ENCODE measurements at places on chromosomes 2 and 18. TPM values are rescaled to one million over a fixed set of nuclear protein-coding genes. Genes with fewer than 3 reads are reported as not detected.

- DNase-seq: no peak
These were observed 1.5 kb downstream of the SPOPL start for GRCh38 chr2:138503087-138503442.

- no peak for DNase-seq
These were observed 56.0 kb downstream of the UBE2E3 start for GRCh38 chr2:181036445-181036844.

DNA sequence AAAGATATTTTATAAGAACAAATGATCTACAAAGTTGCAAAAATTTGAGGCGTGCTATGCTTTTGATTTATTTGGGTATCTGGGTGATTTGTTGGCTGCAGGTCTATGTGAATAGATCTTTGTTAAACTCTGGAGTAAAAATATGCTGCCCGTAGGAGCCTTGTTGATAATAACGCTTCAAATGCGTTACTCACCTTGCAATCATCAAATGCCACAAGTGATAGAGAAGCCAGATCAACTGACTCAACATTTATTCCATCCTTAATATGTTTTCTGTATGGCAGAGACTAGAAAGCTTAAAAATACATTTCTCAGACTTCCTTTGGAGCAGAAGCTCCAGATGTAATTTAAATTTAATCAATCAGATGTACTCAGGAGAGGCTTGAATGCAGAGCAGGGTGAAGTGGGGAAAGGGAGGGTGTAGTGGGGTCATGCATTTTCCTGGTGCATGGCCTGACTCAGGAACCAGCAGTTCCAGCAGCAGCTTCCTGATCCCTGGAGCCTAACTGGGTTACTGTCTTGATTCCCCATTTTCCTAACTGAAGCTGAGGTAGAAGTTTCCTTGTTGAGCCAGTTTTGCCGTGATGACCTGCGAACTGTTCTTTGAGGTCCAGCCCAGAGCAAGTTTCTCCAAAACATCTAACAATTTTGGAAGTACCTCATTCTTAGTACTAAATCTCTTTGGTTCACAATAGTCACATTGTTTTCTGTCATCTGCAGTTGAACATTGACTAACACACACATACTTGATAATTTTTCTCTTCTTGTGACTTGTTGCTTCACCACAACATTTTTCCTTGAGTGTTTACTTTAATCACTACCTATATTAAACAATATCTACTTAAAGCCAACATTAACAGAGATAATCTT, 284.7 kb upstream of the CWC22 start:
- DNase-seq: no peak

DNA sequence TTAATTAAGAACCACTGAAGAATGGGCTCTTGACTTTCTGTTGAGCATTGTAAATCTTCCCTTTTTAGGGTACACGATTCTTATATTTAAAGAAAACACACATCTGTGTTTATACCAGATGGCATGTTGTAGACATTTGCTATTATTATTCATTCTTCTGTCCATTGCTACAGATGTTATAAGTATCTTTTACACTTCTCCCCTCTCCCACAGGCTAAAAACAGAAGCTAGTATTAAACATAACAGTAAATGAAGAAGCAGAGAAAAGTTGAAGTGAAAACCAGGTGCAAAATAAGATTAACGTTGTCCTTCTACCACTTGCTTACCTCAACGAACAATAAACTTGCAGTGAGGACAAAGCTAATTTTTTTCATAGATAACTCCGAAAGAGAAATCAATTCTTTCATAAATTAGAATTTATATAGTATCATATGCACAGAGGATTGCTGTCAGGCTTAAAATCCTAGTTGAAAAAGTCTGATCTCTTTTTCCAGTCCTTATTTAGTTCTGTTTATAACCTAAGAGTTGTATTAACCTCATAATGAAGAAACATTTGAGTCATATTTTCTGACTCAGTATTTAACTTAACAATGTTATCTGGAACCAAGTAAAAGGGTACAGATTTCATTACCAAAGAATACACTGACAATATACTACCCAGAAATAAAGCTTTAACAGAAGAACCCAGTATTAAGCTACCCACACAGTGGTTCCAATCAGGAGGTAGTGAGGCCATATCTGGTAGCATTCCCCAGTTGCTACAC, 16.4 kb upstream of the ZNF385B start:
- no peak for DNase-seq

The ALLC gene
- not detected for total RNA-seq

The ECEL1 gene
- 1.2 TPM for total RNA-seq

The FOSL2 gene
- 6.2 TPM for total RNA-seq

- DNase-seq: no peak
These were observed 58.9 kb upstream of the NCOA1 start for GRCh38 chr2:24432121-24432520.

DNA sequence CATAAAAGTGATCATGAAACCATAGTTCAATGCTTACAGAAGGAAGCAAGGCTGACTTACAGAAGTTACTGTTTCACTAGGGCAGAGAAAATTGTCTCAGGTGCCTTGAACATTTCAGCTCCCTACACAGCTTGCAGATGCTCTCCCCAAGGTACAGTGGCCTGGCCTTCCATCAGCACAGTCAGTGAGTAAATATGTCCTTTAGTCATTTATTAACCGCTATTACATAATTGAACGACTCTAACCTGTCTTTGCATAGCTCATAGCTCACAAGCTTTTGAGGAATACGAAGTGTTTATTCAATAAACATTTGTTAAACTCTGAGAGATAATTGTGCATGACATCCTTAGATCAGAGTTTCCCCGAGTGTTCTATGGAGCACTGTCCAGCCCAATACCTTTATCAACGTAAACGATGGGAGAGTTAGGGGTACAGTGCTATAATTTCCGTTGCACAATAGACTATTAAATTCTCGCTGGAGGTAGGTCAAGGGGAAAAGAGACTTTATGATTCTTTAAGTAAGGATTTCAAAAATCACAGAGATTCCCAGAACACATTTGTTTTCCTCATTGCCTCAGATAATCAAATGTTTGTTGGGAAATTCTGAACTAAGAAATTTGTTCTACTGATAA, 677.8 kb downstream of the TSN start:
- DNase-seq: no peak

The SMYD5 gene
- 20.0 TPM for total RNA-seq

DNA sequence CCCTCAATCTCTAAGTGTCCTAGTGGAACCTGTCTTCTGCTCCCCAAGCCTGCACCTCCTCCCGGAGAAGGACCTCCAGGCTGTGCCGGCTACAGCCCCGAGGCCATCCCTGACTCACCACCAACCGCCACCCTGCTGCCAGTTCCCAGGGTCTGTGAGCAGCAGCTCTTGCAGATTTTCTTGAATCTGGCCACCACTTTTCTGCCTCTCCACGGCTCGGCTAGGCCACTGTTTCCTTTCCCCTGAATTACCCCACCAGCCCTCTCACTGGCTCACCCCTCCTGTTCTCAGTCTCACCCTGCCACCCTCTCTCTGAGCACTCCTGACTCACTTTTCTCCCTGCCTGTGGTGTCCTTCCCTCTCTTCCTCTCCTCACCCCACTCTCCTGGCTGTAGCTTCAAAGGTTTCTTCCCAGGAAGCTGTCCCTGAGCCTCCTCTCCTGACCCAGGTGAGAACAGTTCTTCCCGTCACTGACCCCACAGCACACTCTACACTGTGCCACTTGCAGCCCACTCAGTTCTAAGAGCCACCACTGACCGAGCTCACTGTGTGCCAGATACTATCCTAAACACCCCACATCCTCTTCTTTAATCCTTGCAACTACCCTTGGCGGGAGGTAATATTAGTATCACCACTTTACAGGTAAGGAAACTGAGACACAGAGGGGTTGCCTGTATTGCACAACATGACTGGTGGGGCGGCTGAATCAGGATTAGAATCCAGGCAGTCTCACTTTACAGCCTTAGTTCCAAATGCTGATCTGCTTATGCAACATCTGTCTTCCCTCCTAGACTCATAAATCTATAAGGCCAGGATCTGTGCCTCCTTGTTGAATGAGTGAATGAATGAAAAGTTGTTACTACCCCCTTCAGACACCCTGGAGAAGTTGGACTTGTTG, 111.6 kb downstream of the SMAD7 start:
- no peak for DNase-seq

GRCh38 chr2:57105694-57106093, 921.9 kb downstream of the CCDC85A start:
- DNase-seq: no peak

The TMEM247 gene
- total RNA-seq: not detected

The NOSTRIN gene
- total RNA-seq: 3.9 TPM

DNA sequence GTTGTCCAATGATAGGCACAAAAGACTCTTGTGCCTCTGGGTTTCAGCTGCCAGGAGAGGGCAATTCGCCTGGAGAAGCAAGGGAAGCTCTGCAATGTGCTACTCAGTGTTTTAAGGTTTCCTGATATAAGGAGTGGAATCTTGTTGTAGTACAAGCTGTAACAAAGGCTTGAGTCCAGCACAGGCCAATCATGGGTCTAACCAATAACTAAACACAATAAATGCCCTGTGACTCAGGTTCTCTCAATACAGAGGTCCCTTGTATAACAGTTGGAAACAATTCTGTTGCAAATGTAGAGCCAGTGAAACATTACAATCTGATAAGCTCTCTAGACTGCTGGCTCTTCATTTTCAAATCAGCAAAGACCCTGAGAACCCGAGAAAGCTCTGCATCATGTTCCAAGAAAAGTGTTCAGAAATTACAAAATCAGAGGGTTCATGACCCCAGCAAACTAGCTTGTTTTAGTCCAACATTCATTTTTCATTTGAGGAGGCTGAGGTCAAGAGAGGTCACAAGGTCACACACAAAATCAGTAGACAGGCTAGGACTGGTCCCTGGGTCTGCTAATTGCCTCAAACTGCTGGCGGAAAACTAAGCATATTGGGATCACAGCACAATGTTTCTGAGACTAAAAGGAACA, 59.0 kb upstream of the DNMT3A start:
- no peak for DNase-seq

The SLC8A1 gene
- total RNA-seq: 277 TPM

- peak; percentile 9 for DNase-seq
These were observed 1.1 kb downstream of the MEMO1 start for GRCh38 chr2:32009516-32010256.

- no peak for DNase-seq
These were observed 123.6 kb upstream of the CYP26B1 start for GRCh38 chr2:72271276-72271614.

- DNase-seq: no peak
These were observed 232.8 kb downstream of the NYAP2 start for GRCh38 chr2:225632351-225632750.

The ZAP70 gene
- 1.1 TPM for total RNA-seq

The RAPGEF4 gene
- total RNA-seq: 23.4 TPM

DNA sequence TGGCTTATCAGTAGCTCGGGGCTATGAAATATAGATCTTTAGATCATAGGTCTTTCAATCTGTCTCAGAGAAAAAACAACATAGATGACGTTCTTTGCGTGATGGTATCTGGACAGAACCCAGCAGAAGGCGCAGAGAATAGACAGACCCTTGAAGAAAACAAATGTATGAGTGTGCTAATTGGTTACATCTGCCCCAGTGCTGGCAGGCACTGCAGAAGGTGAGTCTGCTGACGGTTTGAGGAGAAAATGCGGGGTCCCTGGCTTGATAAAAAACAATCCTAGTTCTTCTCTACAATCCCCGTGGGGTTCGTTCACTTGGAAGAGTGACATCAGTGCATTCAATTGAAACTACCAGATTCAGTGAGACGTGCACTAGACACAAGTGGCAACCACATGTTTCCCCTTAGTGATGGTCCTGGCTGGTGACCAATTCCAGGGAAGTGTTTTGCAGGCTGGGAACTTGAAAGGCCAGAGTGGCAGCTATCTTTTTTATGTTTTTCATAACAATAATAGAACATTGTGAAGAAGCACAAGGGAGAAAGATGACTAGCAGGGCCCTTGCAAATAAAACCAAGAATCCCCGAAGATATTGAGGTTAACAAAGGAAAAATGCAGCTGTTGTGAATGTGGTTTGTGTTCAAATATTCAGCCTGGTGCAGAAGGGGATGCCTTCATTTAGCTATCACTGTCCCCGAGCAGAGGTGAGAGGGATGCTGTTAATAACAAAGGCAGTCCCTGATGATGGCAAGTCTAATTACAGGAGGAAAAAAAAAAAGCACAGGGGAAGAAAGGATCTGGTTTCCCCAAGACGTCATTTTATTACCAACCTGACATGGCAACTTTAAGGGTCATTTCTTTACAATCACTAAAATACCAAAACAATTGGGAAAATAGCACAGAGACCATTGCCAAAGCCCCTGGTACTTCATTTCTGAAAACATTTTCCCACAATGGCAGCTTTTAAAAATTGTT, 337.6 kb upstream of the FIGN start:
- no peak for DNase-seq

DNA sequence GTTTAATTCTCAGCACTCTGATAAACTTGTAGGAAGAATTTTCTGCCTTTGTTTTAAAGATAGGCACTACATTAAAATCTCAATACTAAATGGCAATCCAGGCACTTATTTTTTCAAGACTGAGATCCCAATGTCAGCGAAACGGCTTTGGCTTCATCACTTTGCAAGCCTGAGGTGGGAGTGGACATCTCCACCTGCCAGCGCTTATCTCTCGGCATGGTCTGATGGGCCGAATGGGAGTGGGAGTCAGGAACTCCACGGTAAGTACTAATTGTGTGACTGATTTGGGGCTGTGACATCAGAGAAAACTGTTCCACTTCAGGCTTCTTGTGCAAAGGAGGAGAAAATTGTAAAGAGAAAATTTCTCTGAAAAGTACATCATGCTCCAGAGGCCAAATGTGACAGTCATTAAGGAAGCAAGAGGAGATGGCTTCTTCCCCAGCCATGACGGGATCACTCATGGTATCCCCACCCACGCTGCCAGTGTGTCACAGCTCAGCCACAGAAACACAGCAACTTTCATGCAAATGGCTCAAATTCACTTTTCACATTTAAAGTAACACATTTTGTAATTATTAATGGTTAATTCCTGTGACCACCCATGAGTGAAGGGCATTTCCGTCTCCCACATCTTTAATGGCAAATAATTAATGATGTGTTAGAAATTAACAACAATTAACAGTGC, 385.5 kb upstream of the HNRNPA3 start:
- no peak for DNase-seq

DNA sequence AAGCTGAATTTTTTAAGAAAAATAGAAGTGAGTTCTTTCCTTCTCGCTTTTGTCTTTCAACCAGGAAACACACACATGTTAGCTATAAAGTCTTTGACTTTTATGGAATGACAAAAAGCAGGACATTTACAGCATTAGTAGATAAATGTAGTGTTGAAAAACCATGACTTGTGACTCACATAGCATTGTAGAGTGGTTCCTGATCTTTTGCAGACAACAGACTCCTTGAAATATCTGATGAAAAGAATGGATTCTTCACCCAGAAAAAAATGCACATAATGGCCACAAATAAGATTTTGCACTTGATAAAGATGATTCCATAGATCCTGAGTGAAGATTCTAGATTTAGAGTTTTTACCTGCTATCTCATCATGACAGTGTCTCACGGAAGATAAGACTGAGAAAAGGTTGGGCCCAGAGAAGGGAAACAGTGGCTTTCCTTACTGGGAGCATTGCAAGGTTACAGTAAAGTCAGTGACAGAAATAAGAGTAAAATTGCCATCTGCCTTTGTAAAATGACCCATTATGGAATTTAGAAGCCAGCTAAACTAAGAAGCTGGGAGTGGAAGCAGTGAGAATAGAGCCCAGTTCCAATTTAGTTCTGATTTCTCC, 14.0 kb downstream of the SMARCAL1 start:
- DNase-seq: no peak
